ENCODE measurements at places on chromosomes 7 and 10.

- no peak for DNase-seq
Observed at GRCh38 chr7:116222501-116222900, 12.2 kb downstream of the TES start.

DNA sequence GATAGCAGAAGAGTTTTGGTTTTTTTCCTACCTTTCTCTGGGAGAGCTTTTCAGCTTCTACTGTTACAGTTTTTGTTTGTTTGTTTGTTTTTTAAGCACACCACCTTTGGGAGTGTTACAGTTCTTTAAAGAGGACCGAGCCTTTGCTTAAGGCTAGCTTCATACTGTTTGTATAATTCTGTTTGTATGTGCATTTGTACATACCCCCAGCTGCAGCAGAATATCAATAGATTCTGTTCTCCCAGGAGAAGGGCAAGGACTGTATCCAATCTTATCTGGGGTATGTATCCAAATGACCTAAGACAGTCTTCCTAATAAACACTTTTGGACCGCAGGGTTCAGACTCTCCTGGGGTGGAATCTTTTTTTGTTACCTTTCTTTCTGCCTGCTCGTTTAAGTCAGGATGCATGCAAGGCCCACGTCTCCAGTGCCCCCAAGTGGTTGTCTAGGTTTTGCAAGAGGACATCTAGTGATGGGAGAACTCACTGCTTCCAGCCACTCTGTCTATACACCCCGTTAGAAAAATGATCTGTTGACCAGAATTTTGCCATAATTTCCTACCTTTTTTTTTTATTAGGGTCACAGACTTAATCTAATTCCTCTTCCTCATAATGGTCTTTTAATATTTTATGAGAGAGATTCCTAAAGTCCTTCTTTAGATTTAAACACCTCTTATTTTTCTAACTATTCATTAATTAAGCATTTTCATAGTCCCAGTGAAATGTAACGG lies 23.9 kb downstream of the NRF1 start:
- peak; percentile 85 for DNase-seq

GRCh38 chr7:92244808-92245486 lies 767 bp downstream of the KRIT1 start:
- peak; percentile 29 for DNase-seq

DNA sequence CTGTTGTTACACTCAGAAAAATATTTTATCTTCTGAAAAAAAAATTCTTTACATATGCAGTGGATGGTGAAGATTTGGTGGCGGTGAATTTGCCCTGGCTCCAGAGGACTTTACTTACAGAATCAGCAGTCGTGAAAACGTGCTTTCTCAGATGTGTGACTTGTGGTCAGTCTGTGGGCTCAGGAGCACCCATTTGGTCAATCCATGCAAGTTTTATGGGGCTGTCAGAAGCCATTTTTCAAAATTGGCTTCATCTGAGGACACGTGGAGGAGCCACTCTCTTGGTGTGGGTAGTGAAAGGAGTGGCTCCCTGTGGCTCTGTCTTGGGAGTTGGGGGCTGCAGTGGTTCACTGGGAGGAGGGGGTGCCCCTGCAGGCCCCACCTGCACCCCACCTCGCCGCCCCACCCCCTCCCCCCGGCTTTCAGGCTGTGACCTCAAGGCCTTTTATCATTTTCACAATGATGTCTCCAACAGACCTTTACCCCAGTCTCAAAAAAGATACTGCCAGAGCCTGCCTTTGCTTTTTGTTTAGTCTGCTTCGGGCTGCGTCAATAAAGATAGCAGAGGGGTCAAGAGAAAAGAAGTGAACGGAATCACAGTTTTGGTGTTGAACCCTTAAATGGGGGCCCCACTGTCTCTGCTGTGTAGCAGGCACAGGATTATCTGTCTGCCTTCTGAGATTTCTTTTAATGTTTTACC lies 137.4 kb downstream of the MGMT start:
- DNase-seq: no peak

DNA sequence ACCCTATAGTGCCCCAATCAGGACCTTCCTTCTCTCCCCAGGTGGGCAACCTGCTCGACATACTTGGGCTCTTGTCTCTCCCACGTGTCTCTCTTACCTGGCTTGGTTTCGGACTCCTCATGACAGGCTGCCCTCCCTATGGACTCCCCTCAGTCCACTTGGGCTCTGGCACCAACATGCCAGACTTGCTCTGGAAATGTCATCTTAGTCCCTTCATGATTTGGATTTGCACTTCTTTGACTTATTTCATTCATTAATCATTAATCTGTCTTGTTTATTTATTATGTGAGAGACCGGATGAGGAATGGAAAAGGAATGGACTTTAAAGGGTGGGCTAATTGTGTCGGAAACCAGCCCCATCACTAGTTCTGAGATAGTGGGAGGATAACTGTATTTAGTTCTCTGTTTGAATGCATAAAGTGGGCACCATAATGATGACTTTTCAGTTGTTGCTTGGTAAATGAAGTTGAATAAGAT lies 108.0 kb downstream of the SND1 start:
- DNase-seq: no peak

- DNase-seq: no peak
Observed at GRCh38 chr10:79238158-79238520, 109.1 kb upstream of the PPIF start.

GRCh38 chr7:36131026-36131425 lies 22.0 kb upstream of the EEPD1 start:
- DNase-seq: no peak

- peak; percentile 79 for DNase-seq
Observed at GRCh38 chr7:150876817-150877526, 24.7 kb downstream of the AOC1 start.

- no peak for DNase-seq
Observed at GRCh38 chr10:121154846-121155245, 303.7 kb downstream of the WDR11 start.

- DNase-seq: no peak
Observed at GRCh38 chr10:97235353-97235752, 49.6 kb upstream of the SLIT1 start.

DNA sequence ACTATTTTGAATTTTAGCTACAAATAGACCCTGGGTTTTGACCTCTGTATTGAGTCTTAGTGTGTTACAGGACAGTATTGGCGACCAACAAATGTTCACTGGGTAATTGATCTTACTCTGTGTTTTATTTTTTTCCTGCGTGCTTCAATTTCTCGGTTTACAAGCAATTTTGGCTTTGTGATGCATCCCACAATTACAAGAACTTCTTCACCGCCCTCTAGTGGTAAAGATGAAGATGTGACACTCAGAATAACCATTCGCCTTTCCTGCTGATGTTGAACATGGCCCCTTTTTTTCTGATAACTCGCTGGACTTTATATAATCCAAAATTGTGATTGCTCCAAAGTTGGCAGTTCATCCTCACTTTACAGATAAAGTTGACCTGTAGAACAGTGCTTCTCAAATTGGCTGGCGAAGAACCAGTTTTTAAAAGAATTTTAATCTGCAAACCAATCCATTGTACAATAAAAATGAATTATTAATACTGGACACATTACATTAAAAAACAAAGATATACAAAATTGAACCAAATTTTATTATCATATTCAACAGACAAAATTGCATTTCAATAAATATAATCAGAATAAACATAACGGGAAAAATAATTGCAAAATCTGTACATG lies 20.2 kb upstream of the SMC3 start:
- peak; percentile 77 for DNase-seq

GRCh38 chr10:69567920-69568319 lies 5.3 kb downstream of the NEUROG3 start:
- peak; percentile 74 for DNase-seq

- no peak for DNase-seq
Observed at GRCh38 chr10:25678666-25679065, 255.4 kb upstream of the MYO3A start.

Data from AG08395 (cell line).